ENCODE measurements at places on chromosomes 2 and 18.
A peak's percentile ranks its signal among the peaks of the same experiment; 100 is the strongest.

DNA sequence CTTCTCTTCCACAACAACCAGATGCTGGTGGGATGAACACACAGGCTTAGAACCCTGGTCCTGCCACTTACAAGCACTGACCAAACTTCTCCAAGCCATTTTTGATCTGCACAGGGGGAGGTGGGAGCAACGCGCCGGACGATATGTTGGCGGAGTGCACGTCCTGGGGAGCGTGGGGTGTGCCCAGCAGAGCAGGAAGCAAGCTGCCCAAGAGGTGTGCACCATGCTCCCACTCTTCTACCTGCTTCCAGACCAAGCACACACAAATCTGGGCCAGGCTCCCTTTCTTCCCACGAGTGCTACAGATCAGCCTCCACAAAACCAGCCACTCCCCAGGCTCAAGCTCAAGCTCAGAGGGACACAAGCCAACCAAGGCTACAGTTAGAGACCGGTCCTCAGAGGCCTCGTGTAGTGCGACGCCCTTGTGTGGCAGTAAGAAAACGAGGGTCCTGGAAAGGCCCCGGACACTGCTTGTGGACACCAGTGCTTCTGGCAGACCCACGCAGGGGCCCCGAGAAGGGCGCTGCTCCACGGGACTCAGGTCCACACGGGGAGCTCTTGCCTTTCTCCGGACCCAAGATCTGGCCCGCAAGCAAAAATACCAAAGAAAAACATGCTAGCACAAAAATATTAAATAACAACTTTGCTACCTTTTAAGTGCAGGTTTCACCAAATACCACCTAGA is 52.0 kb downstream of the ANO7 start:
- no peak for DNase-seq

DNA sequence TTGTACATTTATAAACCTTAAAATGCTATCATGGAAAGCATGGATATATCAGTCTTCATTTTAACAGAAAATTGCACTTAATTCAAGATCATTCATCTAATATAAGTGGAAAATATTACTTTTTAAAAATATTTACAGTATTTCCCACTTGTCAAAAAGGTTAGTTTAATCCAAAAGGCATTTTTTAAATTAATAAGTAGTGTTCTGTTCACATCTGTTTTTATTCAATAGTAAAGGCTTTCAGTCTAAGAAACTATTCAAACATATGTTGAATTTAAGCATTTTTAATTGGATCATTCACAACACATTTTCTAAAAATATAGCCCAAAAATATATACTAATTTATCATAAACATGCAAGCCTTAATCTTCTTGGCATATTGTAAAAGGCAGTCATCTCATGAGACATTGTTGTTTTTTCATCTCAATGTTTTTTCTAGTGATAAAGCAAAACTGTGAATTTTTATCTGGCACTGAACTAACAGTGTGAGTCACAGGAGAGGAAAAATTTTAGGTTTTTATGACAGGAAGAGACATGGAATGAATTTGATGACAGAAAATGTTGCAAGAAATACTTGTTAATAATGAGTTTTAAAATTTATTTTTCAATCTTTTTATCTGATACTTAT is 1642.5 kb upstream of the TMEFF2 start:
- DNase-seq: peak; percentile 91

DNA sequence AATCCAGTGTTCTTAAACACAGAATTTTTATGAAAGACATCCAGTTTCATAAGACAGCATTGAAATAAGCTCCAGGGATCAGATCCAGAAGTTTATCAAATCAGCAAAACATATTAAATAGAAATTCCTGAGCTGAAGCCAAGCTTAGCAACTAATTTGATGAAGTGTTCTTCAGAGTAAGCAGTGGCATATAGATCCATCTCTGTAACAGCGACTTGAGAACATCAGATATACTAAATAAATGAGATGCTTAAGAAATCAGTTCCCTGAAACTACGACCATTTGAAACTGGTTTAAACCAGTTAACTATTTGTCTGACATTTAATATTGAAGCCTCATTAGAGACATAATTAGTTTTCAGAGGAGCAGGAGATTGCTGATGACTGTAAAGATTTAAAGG is 34.1 kb downstream of the PPP1R1C start:
- DNase-seq: no peak

DNA sequence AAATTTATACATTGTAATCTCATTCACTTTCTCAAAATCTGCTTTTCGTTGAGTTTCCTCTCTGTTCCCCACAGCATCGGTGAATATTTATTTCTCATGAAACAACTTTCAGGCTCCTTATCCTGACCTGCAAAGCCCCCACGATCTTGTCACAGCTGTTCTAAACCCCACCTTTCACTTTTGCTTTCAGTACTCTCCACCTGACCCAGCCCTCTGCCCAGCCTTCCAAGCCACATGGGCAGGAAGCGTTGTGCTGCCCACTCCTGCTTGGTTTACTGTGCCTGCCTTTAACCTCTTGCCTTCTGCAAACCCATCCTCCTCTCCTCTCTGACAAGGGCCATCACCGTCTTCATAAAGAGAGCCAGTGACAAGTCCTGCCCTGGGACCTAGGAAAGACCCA is 262.5 kb downstream of the GALR1 start:
- no peak for DNase-seq

DNA sequence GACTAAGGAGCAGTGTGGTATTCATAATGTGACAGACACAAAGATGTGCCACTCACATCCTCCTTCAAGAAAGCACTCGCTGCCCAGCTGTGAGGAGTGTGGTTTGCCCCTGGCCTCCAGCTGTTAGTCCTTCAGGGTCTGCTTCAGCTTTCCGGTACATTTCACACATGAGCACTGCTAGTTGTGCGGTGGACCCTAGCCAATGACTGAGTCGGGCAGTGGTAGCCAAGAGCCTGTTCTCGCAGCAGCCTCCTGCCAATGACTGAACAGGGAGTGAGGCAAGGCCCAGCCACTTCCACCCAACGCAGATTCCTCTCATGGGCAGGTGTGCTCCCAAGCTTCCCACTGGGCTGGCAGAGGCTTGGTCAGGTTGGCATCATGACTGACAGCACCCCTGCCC is 254.3 kb downstream of the RBM43 start:
- no peak for DNase-seq

GRCh38 chr2:78586316-78586715 is 439.2 kb upstream of the REG3G start:
- DNase-seq: no peak

GRCh38 chr2:81327911-81328310 is 1023.4 kb upstream of the LRRTM1 start:
- DNase-seq: no peak

GRCh38 chr18:9612215-9612830 is 2.0 kb downstream of the PPP4R1 start:
- DNase-seq: peak; percentile 49

GRCh38 chr18:64259871-64260270 is 111.0 kb upstream of the LINC00305 start:
- no peak for DNase-seq
